ENCODE measurements at places on chromosomes 3 and 15. TPM values are rescaled to one million over a fixed set of nuclear protein-coding genes. Genes with fewer than 3 reads are reported as not detected.

MKRN2 gene
- 24.7 TPM for total RNA-seq

EPHA6 gene
- not detected for total RNA-seq

CLDN11 gene
- not detected for total RNA-seq

MRPS11 gene
- 122 TPM for total RNA-seq

KBTBD8 gene
- total RNA-seq, result 0.48 TPM

SENP7 gene
- total RNA-seq, result 3.0 TPM

MOBP gene
- not detected for total RNA-seq

CTXN2 gene
- not detected for total RNA-seq

TAGLN3 gene
- total RNA-seq, result not detected

ADCY5 gene
- 0.32 TPM for total RNA-seq

PRR20G gene
- 0.54 TPM for total RNA-seq
